ENCODE measurements at places on chromosomes 12 and 14.

- DNase-seq = no peak
These were observed 7.4 kb downstream of the PKP2 start for GRCh38 chr12:32889011-32889760.

- no peak for DNase-seq
These were observed 173.2 kb downstream of the CAND1 start for GRCh38 chr12:67442347-67442841.

DNA sequence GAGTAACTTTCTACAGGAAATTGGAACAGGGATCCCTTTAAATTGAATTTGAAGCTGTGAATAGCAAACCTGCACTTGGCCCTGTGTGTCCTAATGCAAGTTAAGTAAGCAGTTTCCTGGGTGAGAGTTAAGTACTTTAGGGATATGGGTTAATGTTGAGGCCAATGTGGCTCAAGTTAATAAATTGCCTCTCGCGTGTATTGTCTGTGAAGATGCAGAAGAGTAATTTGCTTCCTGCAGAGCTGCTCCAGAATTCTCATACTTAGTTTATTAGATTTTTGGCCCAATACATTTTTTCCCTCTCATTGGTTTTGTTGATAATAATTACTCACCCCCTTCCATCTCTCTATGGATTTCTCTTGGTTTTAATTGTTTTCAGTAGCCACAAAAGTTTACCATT lies 86.5 kb downstream of the SLC25A47 start:
- no peak for DNase-seq

- DNase-seq = no peak
These were observed 103.5 kb downstream of the FGD4 start for GRCh38 chr12:32502693-32503502.

Data from stimulated activated CD4-positive, alpha-beta T cell treated with anti-CD3 and anti-CD28 coated beads, TNF-alpha, amount 100 ng/mL, for 1 hour (primary cell).